NCI-H748 treated with DMSO at 0.1 percent for 48 hours (cell line): ENCODE measurements at places on chromosomes 5 and 9.

DNA sequence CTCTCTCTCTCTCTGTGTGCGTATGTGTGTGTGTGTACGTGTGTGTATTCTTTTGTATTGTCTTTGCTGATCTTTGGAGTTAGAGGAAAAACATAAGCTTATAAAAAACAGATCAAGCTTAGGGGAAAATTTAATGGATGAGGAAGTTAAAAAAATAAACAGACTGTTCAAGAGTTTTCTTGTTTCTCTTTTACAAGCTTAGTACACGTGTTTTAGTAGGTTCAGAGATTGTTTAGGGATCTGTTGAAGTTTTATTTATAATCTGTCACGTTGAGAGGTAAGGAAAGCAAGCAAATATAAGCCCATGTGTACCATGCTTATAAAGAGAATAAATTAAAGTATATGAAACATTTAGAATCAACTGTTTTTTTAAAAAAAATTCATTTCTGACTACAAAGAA lies 1470.3 kb upstream of the NUDT12 start:
- no peak for DNase-seq

DNA sequence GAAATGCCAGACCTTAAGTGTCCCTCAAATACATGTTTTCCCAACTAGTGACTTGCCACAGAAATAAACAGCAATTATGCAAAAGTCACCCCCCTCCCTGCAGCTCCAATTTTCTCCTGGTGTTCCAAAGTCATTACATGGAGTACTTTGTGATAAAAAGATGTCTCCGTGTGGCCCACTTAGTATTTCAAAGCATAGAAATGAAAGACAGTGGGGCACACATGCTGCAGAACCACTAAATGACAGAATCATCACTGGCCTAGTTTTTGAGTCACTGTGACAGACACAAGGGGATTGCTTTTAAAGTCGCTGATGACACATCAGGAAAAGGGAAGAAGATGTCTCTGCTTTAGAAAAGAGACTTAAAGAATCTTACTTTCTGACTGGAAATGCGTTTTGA lies 323.4 kb downstream of the PSAT1 start:
- no peak for DNase-seq

GRCh38 chr5:125209650-125210049 lies 463.2 kb upstream of the ZNF608 start:
- no peak for DNase-seq

- DNase-seq, result no peak
These were observed 101.8 kb downstream of the MAST4 start for GRCh38 chr5:66697796-66698564.

DNA sequence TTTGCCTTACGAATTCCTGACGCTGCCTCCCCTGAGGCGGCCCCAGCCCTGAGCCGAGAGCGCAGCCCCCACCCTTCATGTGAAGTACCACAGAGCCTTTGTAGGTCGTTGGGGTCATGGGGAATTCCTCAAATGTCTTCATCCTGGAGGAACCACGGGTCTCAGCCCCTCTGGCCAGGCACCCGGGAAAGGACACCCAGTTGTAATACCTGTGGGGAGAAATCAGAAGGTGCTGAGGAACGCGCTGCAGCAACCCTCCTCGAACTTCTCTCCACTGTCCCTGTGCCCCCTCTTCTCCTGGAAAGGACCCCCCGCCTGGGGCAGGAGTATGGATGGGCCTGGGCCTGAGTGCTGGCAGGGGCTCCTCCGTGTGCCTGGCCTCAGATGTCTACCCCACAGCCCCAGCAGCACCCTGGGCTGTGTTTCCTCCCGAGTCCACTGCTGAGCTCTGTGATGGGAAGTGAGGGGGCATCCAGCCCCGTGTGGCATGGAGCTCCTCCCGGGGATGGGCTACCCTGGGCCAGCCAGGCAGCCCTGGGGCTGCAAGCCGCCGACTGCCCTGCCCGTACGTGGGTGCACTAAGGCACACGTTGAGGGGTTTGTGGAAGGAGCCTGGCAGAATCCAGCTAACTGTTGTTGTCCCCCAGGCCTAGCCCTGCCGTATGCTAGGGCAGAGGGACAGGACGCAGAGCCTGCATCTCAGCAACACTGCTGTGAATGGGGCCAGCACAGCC lies 18.7 kb upstream of the SCGB3A1 start:
- DNase-seq, result no peak

GRCh38 chr9:123881604-123882003 lies 48.3 kb downstream of the DENND1A start:
- no peak for DNase-seq

DNA sequence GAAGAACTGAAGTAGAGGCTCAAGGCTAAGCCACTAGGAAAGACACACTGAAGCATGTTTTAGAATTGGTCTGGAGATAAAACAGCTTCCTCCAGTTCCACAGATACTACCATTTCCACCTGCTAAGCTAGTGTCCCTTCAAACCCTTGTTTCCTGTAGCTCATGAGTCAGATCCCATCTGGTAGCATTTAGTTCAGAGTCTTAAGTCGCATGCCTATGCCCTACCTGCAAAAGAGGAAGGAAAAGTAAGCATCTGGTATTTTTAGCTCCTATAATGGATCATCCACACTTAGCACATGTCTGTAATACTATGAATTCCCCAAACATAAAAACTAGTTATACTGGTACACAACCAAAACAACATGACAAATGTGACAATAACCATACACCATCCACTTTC lies 92.1 kb downstream of the CDKN2A start:
- no peak for DNase-seq

- DNase-seq, result no peak
These were observed 16.2 kb downstream of the QSOX2 start for GRCh38 chr9:136229096-136230065.

DNA sequence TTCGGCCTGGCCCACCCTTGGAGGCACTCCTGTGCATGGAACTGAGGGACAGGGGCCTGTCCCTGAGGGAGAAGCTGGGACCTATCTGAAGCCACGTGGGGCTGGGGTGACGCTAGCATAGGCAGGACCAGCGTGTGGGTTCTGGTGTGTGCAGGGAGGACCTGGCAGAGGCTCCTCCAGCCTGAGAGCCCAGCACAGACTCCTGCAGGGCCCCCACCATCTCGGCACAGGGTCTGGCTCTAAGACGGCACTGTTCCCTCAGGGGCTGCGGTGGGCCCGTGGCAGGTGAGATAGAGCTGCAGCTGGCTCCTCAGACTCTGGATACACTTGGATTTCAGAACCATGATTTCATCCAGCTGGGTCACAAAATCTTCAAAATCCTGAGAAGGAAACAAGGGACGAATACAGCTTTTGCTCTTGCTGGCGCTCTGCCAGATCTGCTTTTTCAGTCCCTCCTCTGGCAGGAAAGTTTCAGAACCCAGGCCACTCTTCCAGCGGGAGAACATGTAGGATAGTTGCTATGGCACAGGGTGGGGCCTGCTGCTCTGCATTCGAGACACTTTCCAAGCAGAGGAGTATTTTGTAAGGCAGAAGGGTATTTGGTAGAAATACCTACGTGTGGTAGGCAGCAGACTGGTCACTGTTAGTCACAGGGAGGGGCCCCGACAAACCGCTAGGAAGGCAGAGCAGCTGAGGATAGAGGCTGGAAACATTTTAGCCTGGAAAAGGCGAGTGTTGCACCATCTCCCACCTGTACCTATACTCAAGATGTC lies 74.7 kb downstream of the KIF24 start:
- no peak for DNase-seq

- DNase-seq, result no peak
These were observed 74.1 kb downstream of the PSAT1 start for GRCh38 chr9:78370991-78371390.

DNA sequence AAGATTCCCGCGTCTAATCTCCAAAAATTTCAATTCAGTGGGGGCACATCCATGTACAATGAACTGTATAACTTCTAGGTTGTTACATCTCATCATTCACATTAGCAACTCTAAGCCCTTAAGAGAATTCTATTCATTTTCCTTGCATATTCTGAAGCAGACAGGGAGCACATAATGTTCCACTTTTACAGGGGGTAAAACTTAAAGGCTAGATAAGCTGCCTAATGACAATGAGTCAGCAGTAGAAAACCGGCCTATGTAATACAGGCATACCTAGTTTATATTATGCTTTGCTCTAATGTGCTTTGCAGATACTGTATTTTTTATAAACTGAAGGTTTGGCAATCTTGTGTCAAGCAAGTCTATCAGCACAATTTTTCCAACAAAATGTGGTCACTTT lies 40.4 kb downstream of the PTAR1 start:
- DNase-seq, result no peak

- no peak for DNase-seq
These were observed 367.7 kb upstream of the SLC30A5 start for GRCh38 chr5:68725905-68726683.

DNA sequence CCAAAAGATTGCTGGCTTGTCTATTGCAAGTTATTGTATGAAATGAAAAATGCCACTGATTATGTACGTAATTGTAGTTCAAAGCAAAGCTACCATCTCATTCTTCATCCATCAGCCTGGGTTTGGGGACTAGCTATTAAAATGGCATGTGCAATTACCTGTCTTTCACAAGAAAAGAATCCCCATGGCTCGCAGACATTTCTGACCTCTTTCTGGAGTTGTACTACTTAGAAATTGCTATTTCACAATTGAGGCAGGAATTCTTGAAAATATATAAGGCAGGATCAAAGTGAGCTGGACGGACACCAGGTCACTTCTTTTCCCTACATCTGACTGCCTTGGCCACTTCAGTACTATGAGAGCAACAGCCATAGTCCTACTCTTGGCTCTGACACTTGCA lies at the start of gene SPINK9:
Gene SPINK9, plus strand, starts transcription at position 301 of the 400 bp plus-strand sequence. Its CDS starts 55 bp downstream, at position 356.
- DNase-seq, result no peak
